ENCODE measurements at places on chromosomes 1 and 21.
A peak's percentile ranks its signal among the peaks of the same experiment; 100 is the strongest.

DNA sequence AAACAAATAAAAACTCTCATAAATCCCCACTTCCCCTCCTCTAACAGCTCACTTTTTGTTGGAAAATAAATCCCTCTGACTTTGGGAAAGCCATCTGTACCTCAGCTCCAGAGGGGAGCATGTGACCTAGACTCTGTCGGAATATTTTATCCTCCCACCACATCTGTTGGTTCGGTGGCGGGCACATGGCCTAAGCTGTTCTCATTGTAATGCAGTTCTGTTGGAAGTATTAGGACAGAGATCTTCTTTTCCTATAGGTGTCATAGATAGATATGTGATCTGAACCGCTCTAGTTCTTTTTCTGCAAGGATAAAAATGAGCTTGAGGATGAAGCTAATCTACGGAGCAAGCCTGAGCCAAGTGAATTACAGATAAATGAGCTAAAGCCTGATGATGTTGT lies 50.5 kb upstream of the EPS8L3 start:
- DNase-seq: no peak

GRCh38 chr1:78348496-78349284 lies 142.1 kb upstream of the PTGFR start:
- no peak for DNase-seq

GRCh38 chr1:33265780-33266605 lies 9.7 kb downstream of the ZNF362 start:
- no peak for DNase-seq

GRCh38 chr1:55213151-55213884 lies 1.8 kb downstream of the USP24 start:
- peak; percentile 28 for DNase-seq

DNA sequence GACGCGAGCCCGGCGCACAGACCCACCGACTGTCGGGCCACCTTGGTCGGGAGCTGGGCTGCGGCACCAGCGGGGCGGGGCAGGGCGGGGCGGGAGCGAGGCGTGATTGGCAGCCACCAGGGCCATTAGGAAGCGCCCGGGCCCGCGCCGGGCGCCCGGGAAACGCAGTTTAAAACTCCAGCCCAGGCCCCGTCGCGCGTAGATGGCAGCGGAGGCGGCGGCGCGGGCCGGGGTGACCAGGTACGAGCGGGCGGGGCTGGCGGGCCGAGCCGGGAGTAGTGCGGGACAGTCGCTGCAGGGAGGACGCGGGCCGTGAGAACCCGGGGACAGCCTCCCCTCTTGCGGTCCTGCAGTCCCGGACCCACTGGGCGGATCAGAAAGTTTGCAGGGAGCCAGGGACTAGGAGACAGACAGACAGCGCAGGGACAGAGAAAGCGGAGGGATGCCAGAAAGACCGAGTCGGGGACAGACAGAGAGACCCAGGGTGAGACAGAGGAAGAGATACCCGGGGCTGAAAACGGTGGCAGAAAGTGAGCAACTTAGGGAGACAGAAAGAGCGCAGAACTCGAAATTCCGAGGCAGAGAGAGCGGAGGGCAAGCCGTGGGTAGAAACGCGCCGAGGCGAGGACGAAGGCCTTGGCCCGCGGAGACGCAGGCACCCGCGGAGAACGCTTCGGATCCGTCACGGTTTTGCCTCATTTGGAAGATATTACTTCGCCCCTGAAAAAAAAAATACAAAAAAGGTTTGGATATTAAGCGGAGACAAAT lies at the start of gene DMBX1:
Gene DMBX1, plus strand, starts transcription at position 199 of the 768 bp plus-strand sequence. CDS start 17,175 bp downstream, outside the sequence.
- peak; percentile 19 for DNase-seq

DNA sequence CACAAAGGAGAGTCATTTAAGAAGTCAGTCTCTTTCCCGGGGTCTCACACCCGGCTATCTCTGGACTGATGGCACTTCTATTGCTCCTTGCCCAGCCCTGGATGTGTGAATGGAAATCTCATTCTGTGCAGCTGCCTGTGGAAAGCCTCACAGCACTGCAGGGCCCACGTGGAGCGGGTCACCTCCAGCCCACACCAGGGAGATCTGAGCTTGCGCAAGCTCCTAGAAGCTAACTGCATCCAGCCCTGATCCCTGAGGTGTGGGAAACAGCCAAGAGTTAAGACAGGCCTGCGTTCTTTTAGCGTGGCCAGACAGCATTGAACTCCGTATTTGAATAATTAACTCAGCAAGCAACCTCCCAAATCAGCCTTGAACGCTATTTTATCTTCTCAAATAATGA lies 150.5 kb downstream of the LRIG2 start:
- no peak for DNase-seq

- no peak for DNase-seq
Measured at GRCh38 chr1:160975026-160975425, 20.4 kb upstream of the ITLN2 start.

GRCh38 chr1:235998812-235999211 lies 66.1 kb downstream of the NID1 start:
- DNase-seq: peak; percentile 72

DNA sequence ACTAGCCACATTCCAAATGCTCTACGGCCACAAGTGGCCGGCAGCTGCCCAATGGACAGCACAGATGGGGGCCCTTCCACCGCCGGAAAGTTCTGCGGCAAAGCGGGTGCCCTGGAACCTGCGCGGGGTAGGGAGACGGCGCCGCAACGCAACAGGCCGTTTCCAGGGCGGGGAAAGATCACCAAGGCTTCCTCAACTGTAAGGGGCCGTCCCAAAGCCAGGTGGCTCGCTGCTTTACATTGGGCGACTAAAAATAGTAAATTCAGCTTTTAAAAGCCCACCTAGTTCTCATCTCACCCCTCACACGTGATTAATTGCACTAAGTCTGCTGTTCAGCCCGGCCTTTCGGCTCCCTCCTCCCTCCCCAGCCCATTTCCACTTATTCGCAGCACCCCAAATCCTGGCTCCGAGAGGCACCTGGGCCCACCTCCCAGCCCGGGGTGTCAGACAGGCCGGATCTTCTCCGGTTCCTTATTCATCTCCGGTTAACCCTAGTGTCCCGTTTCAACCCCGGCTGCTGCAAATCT lies 643 bp downstream of the CFAP298 start:
- peak; percentile 23 for DNase-seq
